ENCODE measurements at places on chromosomes 6 and 20. TPM values are rescaled to one million over a fixed set of nuclear protein-coding genes. Genes with fewer than 3 reads are reported as not detected.

GRCh38 chr6:10323018-10323417 lies 91.9 kb downstream of the TFAP2A start:
- no peak for DNase-seq

GRCh38 chr20:57791178-57791962 lies 81.6 kb upstream of the PMEPA1 start:
- no peak for DNase-seq

GRCh38 chr6:10416863-10417641 lies 2.2 kb upstream of the TFAP2A start:
- DNase-seq = no peak

DNA sequence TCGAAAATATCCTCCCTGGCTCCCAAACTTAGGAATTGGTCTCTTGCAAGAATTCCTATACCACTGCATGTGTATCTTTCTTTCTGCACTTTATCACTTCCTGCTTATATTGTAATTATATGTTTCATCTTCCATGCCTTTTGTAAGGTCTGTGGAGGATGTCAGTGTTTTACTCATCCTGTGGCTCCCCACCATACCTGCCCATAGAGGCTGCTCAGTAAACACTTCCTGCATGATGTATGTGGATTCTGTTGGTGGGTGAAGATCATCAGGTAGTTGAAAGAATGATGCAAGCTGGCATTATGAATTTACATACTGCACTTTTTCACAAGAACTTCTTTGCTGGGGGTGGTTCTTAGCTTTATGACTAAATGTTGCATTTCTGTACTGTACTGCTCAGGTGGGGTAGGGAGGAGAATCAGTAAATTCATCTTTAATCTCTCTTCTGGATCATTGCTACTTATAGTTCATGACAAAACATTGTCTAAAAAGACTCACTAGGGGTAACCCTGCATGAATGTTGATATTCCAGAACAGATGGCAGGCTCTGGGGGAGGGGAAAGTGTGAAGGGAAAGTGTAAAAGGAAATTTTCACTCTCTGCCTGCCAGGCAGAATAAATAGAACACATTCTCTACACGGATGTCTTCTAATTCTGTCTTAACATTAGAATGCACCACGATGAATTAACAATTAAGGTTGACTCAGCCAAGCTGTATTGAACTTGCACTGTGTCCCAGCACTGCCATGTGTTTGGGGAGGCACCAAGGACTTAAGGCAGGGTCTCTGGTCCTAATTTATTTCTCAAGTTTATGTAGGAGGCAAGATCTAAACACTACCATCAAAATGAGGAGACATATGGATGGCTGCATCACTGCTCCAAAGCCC lies 36.0 kb upstream of the KLHL31 start:
- DNase-seq = no peak

- DNase-seq = no peak
These were observed 49.4 kb downstream of the EYA2 start for GRCh38 chr20:46943861-46944591.

OLIG3 gene
- total RNA-seq = 0.14 TPM

SMOC2 gene
- total RNA-seq = 0.14 TPM
